ENCODE measurements at places on chromosomes 4 and X.

- no peak for DNase-seq
Observed at GRCh38 chr4:88672987-88673386, 24.6 kb downstream of the NAP1L5 start.

- no peak for DNase-seq
Observed at GRCh38 chrX:111519215-111519614, 7.8 kb downstream of the SERTM2 start.

DNA sequence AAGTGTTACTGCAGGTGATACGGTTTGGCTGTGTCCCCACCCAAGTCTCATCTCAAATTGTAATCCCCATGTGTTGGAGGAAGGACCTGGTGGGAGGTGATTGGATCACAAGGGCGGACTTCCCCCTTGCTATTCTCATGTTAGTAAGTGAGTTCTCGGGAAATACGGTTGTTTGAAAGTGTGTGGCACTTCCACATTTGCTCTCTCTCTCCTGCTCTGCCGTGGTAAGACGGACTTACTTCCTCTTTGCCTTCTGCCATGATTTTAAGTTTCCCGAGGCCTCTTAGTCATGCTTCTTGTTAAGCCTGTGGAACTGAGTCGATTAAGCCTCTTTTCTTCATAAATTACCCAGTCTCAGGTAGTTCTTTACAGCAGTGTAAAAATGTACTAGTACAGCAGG lies 65.2 kb upstream of the SLC7A11 start:
- DNase-seq, result no peak

GRCh38 chr4:149048451-149049143 lies 606.4 kb upstream of the NR3C2 start:
- DNase-seq, result no peak

DNA sequence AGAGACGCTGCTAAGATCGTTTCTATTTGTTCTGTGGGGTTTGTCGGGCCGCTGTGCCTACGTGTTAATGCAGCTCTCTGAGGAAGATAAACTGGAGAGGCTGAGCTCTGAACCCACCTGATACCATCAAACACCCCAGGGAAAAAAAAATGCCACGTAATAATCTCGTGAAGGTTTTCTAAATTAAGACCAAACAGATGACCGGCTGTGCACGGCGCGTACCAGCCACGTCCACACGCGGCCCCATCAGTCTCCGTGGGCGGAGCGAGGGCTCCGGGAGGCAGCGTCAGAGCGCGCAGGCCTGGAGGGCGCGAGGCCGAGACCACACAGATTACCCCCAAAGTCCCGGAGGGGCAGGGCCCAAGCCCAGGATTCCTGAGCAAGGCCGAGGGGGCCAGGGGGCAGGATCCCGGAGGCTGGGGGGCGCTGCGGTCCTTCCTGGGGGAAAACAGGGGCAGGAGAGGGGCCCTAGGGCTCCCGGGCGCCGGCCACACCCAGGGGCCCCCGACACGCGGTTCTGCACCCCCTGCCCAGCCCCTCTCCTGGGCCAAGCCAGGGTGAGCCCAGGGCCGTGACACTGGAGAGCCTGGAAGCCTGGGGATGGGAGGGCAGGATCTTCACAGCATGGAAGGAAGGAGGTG lies 91.9 kb downstream of the FAM53A start:
- DNase-seq, result no peak

GRCh38 chr4:75715105-75715799 lies 9.1 kb upstream of the USO1 start:
- no peak for DNase-seq

DNA sequence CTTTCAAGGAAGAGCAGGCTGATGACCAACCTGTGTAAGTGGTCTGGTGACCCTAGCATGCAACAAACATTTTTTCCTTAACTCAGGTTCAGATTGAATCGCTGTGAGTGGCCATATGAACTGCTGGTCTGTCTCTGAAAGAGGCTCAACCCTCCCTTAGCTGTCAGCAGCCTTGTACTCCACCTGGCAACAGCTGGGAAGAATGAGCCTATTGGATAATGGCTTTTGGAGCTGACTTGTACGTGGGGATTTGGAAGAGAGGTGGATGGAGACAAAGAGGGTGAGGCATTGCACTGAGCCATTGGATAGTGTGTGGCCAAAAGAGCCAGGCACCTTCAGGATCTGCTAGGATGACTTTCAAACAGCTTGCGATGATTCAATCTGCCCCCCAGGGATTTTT lies 35.7 kb upstream of the BMP15 start:
- DNase-seq, result no peak

- DNase-seq, result no peak
Observed at GRCh38 chr4:74733756-74734155, 60.6 kb downstream of the BTC start.

DNA sequence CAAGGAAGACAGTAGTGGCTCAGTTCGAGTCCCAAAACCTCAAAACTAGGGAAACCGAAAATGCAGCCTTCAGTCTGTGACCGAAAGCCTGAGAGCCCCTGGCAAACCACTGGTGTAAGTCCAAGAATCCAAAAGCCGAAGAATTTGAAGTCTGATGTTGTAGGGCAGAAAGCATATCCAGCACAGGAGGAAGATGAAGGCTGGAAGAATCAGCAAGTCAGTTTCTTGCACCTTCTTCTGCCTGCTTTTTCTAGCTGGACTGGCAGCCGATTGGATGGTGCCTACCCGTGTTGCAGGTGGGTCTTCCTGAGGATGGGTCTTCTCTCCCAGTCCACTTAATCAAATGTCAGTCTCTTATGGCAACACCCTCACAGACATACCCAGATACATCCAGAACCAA lies 95.0 kb downstream of the STK32B start:
- no peak for DNase-seq

DNA sequence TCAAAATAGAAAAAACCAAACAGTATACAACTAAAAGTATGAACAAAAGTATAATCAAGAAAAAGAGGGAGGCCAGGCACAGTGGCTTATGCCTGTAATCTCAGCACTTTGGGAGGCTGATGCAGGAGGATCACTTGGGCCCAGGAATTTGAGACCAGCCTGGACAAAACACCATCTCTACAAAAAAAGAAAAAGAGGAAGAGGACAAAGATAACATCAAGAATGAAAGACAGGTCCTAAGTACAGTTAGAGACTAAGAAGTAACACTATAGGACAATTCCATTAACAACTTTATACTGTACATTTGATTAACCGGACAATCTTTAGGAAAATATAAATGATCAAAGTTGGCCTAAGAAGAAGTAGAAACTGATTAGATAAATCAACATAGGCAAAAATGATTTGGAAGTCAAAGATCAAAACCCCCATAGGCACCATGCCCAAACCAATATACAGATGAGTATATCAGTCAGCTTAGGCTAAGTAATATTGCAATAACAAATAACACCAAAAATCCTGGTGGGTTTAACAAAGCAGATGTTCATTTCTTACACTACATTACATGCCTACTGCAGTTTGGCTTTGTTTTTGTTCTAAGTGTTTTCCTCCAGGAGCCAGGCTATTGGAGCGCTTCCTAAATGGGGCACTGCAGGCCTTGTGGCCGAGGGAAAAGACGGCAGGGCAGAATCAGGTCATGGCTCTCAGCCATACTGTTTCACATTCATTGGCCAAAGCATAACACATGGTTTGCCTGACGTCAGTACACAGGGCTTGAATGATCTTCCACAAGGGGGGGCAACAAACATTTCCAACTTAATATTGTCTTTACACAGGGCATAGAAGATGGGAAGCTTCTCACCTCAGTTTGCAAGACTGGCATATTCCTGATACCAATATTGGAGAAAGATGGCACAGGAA lies 42.2 kb upstream of the HGFAC start:
- DNase-seq, result no peak

GRCh38 chr4:80422727-80423404 lies 87.3 kb downstream of the CFAP299 start:
- no peak for DNase-seq

GRCh38 chrX:107565931-107566603 lies 62.2 kb upstream of the PRPS1 start:
- DNase-seq, result no peak

DNA sequence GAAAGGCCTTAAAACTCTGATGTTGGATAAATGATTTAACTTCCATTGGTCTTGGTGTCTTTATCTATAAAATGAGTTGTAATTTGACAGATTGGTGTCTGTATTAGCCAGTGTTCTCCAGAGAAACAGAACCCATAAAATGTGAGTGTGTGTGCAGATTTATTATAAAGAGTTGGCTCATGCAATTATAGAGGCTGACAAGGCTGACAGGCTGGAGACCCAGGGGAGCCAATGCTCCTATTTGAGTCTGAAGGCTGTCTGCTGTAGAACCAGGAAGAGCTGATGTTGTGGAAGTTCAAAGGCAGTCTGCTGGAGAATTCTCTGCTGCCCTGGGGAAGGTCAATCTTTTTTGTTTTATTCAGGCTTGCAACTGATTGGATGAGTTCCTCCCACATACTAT lies 131.7 kb downstream of the SLC4A4 start:
- DNase-seq, result no peak

- no peak for DNase-seq
Observed at GRCh38 chr4:82728301-82728700, 70.3 kb downstream of the SCD5 start.

- no peak for DNase-seq
Observed at GRCh38 chr4:145102619-145103018, 4.5 kb downstream of the ABCE1 start.

DNA sequence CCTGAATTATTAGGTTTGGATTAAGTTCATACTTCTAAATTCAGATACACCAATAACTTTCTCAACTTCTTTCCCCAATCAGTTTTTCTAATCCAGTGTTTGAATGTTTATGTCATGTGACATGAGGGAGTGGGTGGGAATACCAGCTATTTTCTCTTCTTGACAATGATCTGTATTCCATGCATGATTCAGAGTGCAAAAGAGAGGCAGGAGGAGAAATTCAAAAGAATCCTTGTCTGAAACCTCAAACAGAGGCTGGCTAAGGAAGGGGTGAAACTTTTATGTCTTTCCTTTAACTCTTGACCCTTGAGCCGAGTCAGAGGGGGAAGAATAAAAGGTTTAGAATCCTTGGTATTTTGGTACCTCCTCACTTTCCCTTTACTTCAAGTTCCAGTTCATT lies 544.7 kb downstream of the SPRY1 start:
- no peak for DNase-seq

DNA sequence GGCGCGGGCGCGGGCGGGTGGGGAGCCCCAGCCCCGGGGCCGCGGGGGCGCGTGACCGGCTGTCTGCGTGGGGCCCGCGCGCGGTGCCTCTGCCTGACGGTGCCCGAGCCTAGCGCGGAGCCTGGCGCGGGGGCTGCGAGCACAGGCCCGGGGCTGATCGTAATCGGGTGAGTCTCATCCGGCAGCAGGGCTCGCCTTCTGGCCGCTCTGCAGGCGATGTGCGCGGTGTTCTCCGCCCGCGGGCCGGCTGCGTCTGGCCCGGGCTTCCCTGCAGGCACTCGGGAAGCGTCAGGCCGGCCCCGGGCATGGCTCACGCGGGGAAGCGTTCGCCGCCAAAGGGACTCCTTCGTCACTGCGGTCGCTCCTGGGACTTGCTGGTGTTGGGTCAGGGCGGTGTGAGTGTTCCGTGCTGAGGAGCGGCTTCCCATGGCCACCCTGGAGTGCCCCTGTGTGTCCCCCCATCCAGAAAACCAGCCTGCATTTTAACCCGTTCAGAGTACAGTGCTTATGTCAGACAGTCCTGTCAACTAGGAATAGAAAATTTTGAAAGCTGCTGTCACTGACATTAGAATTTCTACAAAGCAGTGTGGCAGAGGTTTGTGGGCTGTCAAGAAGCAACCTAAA lies 40.6 kb downstream of the FAM149A start:
- DNase-seq, result peak; percentile 53

DNA sequence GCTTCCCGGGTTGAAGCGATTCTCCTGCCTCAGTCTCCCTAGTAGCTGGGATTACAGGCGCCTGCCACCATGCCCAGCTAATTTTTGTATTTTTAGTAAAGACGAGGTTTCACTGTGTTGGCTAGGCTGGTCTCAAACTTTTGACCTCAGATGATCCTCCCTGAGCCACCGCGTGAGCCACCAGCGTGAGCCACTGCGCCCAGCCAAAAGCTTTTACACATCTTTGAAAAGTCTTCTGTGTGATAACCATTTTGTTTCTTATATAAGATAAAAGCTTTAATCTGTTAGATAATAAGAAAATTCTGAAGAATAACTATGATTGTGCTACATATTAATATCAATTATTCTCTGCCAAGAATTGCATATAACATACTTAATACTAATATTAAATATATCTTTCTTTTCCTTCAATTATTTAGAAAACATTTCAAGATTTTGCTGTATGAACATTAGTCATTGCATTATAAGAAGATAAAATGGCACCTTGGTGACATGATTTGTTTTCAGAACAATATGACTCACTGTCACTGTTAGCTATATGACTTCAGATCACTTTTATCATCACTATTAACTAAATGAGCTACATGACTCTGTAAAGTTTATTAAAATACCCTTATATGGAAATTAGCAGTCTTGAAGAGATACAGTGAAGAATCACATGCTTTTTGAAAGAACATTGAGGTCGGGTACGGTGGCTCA lies 33.4 kb downstream of the RUFY3 start:
- DNase-seq, result no peak

DNA sequence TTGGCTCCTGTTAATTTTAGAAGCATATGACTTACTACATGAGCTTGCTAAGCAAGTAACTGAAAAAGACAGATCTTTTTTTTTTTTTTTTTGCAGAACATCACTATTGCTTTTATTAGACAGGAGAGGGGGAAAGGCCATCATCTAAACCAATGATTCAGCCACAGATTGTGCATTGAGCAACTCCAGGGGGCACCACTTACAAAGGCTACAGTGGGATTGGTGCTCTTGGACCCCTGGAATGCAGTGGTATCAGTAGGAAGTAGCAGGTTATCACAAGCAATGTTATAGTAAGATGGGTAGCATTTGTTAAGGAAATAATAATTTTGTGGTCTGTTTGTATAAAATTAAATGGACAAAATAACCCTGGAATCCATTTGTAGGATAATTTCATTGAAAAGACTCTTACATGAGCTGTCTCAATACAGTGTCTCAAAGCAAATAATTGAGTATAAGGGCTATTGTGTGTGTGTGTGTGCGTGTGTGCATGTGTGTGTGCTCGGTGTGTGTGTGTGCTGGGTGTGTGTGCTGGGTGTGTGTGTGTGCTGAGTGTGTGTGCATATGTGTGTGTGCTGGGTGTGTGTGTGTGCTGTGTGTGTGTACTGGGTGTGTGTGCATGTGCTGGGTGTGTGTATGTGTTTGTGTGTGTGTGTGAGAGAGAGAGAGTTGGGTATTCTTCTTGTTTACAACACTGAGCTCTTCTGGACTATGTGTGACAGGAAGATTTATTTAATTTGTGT lies 296.3 kb downstream of the PCDH7 start:
- no peak for DNase-seq

DNA sequence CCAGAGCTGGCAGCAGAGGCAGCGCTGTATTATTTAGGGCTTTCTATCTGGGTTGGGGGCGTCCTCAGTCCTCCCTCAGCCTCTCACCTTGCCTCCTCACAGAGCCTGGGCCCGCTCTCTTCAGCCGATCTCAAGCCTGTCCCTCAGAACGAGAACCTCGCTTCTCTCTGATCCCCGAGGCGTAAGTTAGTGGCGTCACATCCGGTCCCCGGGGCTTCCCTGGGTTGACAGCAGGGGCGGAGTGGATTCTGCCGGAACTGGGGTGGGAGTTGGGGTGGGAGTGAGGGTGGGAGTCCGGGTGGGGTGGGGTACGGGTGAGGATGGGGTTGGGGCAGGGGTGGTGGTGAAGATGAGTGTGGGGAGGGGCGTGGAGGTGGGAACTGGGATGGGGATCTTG lies at the start of gene MAGEA10:
Gene MAGEA10 (minus strand): TSS at position 190 of the 397 bp plus-strand sequence. CDS start 2,957 bp downstream, outside the sequence.
- no peak for DNase-seq

GRCh38 chrX:151505796-151506195 lies 57.7 kb upstream of the PASD1 start:
- no peak for DNase-seq

GRCh38 chr4:150501009-150501727 lies 80.8 kb upstream of the MAB21L2 start:
- no peak for DNase-seq

Data from dorsolateral prefrontal cortex (tissue), 122 donors.